ENCODE measurements at places on chromosomes 3 and 15. TPM values are rescaled to one million over a fixed set of nuclear protein-coding genes. Genes with fewer than 3 reads are reported as not detected.

Gene PEX5L
- total RNA-seq, result not detected

Gene C3orf22
- not detected for total RNA-seq

Gene CISH
- 48.8 TPM for total RNA-seq

Gene SCN11A
- total RNA-seq, result 0.27 TPM

Gene GYG1
- 51.3 TPM for total RNA-seq

Gene SLC22A13
- total RNA-seq, result 0.32 TPM

DNA sequence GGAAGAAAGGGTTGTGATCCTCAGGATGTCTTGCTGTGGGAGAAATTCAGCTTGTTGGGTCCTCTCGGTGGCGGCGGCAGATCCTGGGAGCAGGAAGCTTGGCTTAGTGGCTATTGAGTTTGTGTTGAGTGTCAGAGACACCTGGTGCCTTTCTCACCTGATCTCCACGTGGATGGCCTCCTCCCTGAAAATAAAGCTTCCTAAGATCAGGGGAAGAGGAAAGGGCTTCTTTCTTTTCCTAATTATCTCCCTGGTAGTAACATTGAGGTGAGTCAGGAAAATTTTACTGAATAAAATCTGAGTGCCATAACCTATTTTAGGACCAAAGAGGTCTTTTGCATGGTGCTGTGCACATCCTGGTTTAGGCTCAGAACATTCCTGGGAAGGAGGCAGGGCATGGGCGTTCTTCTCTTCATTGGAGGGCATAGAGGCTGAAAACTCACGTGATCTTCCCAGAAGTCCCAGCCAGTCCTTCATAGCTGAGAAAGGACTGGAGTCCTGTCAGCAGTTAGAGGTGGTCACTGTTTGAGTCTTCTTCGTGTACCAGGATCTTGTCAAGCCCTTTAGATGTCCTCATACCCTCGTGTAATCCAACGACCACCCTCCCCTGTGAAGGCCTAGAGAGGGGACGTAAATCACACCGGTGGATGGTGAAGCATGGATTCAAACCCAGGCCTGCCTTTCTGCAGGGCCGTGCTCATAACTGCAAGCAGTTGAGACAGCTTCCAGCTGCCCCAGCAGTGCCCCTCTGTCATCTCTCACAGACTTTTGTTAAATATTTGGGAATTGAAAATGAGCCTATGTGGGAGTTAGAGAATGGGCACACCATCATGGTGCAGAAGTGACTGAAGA is 1.1 kb downstream of the CMTM8 start:
- H3K27ac ChIP-seq, result peak overlapping the region; percentile 90
- H3K4me1 ChIP-seq, result peaks cover 43% of the 10 kb centered on the region
- H3K27me3 ChIP-seq, result no peaks in the 10 kb centered on the region

- H3K4me3 ChIP-seq, result no peak overlapping the region
- H3K4me1 ChIP-seq, result peaks cover 14% of the 10 kb centered on the region
- H3K27me3 ChIP-seq, result no peaks in the 10 kb centered on the region
- H3K36me3 ChIP-seq, result no peaks in the 10 kb centered on the region
- no peak for DNase-seq
Measured at GRCh38 chr3:114846779-114847178, 300.3 kb downstream of the ZBTB20 start.

DNA sequence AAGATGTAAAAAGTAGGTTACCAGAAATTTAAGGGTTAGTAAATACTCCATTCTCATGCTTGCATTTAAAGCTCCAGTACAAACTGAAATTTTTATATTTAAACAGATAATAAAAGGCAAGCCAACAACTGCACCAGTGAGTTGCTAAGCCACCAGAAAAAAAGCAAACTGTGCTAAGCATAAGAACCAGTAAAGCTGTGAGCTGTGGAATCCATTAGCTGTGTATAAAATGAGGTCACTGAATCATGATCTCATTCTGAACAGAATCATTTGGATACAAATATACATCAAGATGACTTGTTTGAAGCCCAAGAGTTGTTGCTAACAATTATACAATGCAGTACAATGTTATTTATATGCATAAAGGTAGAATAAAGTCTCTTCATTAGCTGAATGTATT is 1312.2 kb downstream of the SI start:
- H3K4me1 ChIP-seq, result no peaks in the 10 kb centered on the region
- H3K27me3 ChIP-seq, result no peaks in the 10 kb centered on the region
- H3K27ac ChIP-seq, result no peak overlapping the region
- H3K4me3 ChIP-seq, result no peak overlapping the region

GRCh38 chr15:37536967-37537605 is 397.4 kb upstream of the TMCO5A start:
- no peaks in the 10 kb centered on the region for H3K27me3 ChIP-seq
- DNase-seq, result no peak
- no peak overlapping the region for H3K4me3 ChIP-seq
- H3K27ac ChIP-seq, result no peak overlapping the region

DNA sequence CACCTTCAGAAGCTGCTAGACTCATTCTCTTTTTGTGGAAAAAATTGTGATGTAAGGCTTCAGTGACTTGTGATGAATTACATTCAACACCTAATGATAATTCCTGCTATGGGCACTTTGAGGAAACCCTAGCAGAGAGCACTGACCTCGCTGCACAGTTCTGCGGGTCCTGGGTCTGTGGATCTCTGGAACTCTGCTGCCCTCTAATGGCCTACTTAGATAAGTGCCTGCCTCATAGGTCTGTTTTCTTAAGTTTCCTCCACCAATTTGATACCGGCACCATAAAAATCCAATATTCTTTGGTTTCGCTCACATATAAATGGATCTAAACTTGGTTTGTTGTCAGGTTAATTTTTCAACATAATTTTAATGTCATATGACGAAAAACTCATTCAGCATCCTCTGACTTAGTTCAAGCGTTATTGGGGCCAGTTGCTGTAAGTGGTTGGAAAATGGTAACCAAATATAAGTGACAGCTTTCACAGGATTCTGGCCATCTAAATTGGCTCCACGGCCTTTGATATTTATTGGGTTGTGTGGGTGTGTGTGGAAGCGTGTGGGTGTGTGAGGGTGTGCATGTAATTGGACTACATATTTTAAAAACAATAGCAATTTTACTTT is 10.4 kb downstream of the SLITRK3 start:
- H3K27me3 ChIP-seq, result no peaks in the 10 kb centered on the region
- no peaks in the 10 kb centered on the region for H3K4me1 ChIP-seq
- H3K4me3 ChIP-seq, result no peak overlapping the region
- no peak overlapping the region for H3K27ac ChIP-seq
- no peaks in the 10 kb centered on the region for H3K36me3 ChIP-seq

DNA sequence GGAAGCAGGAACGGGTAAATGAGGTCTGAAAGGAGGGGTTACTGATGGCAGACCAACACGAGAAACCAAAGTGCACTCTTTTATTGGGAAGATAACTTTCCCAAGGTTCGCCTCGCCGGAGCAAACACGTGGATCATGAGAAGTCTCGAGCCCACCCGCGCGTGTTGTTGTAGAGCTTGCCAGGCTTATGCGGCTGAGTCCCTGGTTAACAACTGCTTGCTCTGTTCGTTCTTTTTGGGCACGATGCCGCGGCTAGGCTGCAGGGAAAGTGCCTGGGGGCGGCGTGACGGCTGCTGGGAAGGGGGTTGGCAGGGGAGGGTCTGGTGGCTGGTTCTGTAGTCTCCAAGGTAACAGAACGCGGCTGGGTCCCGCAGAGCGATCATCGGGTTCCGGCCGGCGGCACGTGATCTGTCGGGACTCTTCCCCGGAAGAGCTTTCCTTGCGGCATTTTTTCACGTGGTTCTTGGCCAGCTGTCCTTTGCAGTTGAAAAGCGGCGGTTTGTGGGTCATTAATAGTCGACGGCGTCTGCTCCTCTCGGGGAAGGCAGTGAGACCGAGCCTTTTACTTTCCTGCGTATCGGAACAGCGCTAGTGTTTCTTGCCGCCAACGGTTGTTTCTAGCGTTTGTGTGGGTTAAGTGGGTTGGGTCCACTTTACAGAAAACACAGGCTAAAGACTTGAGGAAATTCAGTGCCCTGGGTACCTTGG is 1.5 kb downstream of the MGA start:
- no peaks in the 10 kb centered on the region for H3K27me3 ChIP-seq
- H3K36me3 ChIP-seq, result no peaks in the 10 kb centered on the region
- peaks cover 35% of the 10 kb centered on the region for H3K4me1 ChIP-seq
- peak; percentile 83 for DNase-seq

DNA sequence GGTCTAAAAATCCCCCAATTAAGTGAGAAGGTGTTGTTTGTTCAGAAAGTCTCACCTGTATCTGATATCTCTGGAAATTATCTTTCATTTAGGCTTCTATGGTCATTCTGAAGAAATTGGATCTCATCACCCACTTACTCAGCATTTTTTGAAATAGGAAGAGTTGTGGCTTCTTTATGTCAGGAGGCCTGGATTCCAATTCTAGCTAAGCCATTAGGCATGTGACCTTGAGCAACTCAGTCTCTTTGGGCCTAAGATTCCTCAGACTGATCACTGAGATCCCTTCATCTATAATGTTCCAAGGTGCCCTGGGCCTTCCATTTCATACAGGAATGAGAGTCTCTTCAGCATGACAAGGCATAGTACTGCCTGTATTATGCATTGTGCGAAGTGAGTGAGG is 70.3 kb downstream of the ARHGEF26 start:
- peaks cover 41% of the 10 kb centered on the region for H3K36me3 ChIP-seq
- no peak for DNase-seq
- H3K4me3 ChIP-seq, result no peak overlapping the region
- H3K27me3 ChIP-seq, result no peaks in the 10 kb centered on the region
- no peak overlapping the region for H3K27ac ChIP-seq

DNA sequence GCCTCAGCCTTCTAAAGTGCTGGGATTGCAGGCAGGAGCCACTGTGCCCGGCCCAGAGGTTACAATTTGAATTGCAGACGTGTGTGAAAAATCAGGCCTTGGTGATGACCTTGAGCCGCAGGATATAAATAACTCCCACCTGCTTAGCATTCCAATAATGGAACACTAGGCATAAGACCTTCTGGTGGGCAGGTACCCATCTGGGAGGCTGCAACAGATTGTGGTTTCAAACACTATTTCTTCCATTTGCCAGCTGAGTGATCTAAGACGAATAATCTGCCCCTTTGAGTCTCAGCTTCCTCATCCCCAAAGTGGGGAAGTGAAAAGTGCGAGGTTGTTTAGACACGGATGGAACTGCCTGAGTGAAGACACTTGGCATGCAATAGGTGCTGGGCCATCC is 47.7 kb upstream of the HERC1 start:
- no peaks in the 10 kb centered on the region for H3K27me3 ChIP-seq
- no peak for DNase-seq
- no peak overlapping the region for H3K27ac ChIP-seq
- H3K4me3 ChIP-seq, result no peak overlapping the region
- no peaks in the 10 kb centered on the region for H3K36me3 ChIP-seq
- H3K4me1 ChIP-seq, result no peaks in the 10 kb centered on the region
